ENCODE measurements at places on chromosomes 4 and X.

- DNase-seq = no peak
These were observed 24.7 kb downstream of the TAB3 start for GRCh38 chrX:30864383-30864785.

DNA sequence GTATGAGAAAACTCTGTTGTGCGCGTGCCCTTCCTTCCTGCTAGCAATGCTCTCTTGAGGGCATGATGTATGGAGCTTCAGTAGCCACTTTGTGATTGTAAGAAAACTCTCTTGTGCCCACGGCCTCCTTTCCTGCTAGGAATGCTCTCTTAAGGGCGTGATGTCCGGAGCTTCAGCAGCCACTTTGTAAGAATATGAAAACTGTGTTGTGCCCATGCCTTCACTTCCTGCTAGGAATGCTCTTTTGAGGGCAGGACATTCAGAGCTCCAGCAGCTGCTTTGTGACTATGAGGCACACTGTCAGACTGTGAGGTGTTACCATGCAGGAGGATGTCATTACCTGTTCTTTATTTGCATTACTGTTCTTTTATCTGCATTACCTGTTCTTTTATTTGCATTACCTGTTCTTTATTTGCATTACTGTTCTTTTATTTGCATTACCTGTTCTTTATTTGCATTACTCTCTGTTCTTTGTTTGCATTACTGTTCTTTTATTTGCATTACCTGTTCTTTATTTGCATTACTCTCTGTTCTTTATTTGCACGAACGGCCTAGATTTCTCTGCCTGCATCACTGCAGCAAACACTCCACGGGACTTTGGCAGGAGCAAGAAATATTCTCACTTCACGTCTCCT, 166.7 kb downstream of the CRLF2 start:
- no peak for DNase-seq

GRCh38 chrX:111010111-111010510, 85.9 kb upstream of the PAK3 start:
- no peak for DNase-seq

DNA sequence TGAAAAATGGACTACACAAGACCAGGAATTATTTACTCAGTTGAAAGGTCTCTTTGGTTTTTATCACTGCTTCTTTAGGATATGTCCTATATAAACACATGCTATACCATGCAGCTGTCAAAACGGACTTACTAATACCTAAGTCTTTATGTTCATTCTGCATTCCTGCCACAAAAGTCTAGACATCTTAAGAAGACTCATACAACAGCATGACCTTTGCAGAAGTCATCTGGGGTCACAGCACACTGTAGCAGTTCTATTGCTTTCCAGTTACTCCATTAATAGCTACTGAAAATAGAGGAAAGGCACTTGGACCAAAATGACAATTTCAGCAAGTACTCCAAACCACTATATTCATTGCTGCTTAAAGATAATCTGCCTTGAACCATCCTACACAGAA, 53.2 kb downstream of the DDX60 start:
- no peak for DNase-seq

DNA sequence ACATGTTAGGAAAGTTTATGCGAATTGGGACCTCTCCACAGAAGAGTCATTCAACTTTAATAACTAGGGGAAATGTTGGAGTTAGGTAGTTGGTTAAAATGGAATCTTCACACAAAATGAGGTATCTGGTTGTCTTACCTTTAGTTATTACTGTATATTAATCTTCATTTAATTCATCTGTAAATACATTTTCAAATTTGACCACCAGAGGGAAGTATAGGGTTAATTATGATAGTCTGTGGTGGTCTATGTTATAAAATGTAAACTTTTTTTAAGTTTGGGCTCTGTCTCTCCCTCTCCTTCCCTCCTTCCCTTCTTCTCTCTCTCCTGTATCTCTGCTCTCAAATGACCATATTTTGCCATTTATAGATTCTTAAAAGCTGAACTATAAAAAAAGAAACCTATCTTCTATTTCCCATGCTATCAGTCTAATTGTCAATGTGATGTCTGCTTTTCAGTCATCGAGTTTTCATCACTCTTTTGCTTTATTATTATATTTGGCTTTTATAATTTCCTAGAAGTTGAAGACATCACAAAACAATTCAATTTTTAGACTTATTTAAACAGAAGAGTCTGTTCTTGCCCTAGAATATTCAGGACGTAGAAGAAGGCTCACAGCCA, 49.8 kb downstream of the TMEM144 start:
- no peak for DNase-seq

DNA sequence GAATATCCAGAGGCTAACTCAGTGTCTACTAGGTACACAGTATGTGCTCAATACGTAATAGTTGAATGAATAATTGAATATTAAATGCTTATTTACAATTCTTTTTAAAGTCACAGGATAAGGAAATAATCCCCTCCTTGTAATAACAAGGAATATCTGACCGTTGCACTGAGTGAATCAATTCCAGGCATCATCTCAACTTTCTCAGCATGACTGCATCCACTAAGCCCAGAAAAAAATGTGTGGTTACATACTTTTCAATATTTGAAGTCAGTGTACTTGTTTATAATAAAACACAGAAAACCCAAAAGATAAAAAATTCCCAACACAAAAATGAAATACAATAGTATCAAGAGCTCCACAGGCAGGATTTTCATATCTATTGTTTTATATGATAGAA, 105.4 kb downstream of the TMEM144 start:
- no peak for DNase-seq

DNA sequence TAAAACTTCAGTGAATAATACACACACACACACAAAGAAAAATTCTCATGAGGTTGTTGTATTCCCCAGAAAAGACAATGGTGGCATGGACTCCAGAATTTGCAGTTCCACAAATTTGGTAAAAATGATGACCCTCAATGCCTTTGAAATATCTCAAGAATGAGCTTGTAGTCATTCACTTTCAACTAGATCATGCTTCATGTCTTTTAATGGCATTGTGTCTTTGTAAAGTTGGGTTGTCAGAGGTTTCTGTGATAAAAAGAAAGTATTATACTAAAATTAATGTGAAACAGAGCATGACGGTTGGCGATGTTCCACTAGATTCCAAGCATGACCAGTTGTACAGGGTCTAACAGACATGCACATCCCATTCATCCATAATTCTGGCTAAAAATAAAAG, 685.0 kb upstream of the FRG1 start:
- DNase-seq = no peak

DNA sequence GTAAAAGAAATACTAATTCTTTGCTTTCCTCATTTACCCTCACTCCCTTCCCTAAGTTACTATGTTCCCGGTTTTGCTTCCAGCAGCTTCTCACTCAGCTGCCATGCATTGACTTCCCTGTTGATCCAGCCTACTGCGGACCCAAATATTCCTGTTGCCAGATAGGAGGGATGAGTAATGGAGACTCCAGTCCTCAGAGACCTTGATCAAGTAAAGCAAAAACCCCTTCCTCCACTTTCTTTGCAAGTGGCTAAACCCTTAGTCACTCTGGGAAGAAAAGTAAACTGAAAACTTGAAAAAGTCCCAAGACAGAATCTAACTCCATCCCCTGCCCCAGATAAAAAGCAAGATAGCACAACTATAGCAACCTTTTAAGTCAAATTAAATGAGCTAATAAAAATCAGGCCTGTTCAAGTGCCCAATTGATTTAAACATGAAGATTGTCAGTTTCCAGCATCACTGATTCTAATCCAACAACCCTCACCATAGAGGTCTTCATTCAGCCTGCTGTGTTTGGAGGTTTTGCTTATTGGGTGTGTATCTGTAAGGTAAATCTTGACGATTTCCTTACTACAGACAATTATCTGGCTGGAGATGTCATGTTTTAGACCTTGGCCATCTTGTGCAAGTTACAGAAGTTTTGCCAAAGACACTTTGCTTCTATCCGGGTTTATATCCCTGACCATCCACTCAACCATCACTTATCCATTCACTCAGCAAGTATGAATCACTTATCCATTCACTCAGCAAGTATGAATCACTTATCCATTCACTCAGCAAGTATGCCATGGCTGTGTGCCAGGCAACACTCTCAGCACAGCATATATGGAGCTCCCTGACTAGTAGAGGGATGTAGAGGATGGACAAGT, 17.6 kb downstream of the FGFBP1 start:
- peak; percentile 90 for DNase-seq

DNA sequence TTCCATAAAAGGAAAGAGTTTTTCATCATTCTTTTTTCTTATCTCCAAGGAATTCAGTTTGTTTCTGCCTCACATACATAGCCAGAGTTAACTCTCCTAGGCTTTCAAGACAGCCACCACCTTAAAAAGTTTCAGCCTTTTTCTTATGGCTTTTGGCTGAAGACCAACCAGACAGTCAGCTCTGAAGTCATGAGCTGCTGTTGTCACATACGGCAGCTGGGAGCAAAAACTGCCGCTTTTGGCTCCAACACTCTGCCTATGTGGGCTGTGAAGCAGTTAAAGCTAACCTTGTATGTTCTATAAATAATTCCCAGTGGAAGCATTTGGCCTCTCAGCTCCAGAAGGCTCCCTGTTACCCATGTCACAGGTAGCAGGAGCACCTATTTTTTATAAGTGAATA, 104.1 kb downstream of the KLHL4 start:
- no peak for DNase-seq

DNA sequence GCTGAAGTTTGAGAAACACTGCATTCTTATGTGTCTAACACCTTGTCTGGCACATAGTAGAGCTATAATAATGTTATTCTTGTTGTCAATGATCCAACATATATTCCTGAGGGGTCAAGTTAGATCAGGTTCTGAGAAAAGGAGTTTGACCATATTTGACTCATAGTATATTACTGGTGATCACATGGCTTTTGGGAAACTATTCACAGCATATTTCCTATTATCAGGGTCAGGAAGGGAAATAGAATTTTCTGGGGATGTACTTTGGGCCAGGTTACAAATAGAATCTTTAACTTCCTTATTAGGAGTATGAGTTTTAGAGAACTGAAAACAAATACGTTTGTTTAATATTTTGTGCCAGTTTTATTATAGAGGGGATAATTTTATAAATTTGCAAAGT, 11.6 kb downstream of the IL15 start:
- DNase-seq = no peak

- DNase-seq = no peak
These were observed 171.4 kb downstream of the ARHGEF9 start for GRCh38 chrX:63613531-63614028.

DNA sequence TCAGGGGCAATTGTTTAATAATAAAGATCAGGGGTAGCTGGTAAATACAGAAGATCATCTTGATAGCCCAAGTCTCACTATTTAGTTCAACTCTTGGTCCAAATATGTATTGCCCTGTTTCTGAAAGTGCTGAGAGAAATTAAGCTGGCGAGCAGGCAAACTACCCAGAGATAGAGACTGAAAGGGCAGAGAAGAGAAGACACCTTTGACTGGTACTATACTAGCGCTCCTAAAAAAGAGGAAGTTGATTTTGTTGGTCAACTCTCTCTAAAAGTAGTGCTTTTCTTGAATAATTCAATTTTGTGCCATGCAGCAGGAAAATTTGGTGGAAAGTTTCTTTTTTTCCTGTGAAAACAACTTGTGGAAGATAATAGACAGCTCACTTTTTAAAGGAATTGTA, 64.0 kb downstream of the IGSF1 start:
- DNase-seq = no peak

DNA sequence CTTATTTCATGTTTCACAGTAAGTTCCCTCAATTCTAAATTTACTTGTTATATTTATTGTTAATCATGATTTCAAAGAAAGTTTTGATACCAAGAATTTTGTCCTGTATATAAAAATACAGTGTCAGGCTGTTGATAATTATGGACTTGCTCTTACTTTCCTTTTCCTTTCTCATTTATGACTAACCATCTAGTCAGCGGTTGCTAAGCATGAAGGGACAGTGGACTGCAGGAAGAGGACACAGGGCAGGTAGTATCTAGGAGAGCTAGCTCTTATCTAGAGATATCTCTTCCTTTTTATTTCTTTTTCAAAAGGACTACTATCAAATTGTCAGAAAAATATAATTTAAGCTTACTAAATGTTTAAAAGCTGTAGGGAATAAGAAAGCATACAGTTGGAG, 1.6 kb downstream of the OPRPN start:
- DNase-seq = no peak

- no peak for DNase-seq
These were observed 10.9 kb upstream of the NALF2 start for GRCh38 chrX:69493193-69493592.

DNA sequence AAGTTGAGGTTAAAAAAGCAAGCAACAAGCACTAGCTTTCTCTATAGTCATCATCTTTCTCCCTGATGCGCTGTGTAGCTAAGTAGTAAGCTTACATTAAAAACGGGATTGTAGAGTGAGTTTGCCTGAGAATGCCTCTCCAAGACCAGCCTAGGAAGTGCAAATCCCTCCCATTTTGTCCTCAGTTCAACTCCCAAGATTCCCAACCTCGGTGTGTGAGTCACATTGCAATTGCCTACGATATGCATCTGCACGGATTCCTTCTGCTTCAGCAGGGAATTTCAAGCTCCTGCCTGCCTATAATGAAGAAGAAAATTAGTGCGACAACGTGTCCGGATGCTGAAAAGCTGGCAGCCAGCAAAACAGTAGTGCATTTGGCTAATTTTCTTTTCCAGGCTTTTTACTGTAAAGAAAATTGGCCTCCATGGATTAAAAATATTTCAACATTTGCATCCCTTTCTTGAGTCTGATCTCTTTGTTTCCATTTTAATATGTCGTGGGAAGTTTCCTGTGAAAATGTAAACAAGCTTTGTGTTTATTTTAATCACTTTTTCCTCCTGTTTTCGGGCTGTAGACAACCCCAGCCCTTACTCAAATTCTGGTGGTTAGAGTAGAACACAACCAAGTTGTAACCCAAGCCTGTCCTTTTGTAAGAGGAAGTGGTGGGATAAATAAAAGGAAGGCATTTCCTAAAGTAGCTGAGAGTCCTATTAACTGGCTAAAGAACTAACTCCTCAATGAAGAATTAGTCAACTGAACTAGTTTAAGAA, 58.4 kb upstream of the TET2 start:
- DNase-seq = no peak

DNA sequence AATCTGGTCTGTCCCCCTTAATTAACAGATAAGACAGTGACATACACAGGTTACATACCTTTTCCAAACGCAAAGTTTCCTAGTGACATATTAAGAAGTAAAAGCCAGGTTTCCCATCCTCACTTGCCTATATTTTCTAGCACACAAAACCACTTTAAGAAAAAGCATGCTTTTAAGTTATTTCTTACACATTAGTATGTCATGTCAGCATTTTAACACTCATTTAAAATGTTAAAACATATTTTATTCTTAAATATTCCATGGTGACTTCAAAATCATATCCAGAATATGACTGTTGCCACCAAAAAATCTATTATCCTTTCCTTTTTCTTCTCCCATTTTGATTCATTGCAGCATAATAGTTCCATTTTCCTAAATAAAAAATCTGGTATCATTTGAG, 1830.2 kb downstream of the STIM2 start:
- DNase-seq = no peak

DNA sequence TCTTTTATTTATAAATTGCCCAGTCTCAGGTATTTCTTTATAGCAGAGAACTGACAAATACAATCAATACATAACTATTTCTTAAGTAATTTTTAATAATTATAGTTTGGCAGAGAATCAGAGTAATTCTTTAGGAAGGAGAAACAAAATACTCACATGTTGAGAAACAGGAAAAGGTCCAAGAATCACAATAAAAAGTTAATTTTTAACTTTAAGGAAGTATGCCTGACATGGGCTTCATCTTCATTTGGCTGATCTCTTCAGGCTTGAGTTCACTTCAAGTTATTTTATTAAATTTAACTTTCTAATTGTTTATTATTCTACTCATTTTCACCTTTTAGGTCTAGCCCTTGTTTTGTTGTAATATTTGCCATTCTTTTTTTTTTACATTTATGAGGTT, 36.1 kb upstream of the RNF150 start:
- no peak for DNase-seq

Measured in omental fat pad (tissue), 4 donors.